ENCODE measurements at places on chromosomes 4 and X.
A peak's percentile ranks its signal among the peaks of the same experiment; 100 is the strongest.

DNA sequence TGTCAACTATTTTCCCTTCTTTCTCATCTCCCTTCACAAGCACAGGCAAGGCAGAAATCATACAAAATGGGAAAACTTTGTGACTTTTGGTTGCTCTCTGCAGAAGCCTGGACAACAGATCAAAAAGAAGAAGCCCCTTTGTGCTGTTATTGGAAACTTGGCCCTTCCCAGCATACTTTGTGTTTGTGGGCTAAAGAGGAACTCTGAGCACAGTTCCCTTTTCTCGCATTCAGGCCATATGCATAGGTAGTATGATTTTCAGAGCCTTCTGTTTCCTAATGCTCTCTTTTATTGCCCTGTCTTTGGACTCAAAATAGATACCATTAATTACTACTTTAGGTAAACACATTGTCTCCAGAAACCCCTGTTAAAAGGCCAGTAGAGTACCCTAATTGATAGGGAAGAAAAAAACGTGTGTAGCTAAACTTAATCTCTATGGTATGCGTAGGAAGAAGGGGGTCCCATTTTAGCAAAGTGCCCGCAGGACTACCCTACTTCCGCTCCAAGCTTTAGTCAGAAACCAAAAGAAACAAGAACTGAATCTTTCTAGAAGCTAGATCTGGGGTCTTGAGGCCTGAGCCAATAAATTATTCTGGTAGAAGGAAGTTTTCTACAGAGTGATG is 26.6 kb downstream of the VSIG4 start:
- DNase-seq: no peak

- peak; percentile 18 for DNase-seq
Measured at GRCh38 chr4:76420762-76421581, at the start of gene CCDC158. Gene CCDC158 (minus strand): TSS chr4:76421141. CDS start chr4:76403207, 17,934 bp downstream.

GRCh38 chrX:138771047-138771446 is 59.5 kb upstream of the FGF13 start:
- DNase-seq: no peak

GRCh38 chr4:113077575-113077974 is 28.1 kb downstream of the ANK2 start:
- no peak for DNase-seq

DNA sequence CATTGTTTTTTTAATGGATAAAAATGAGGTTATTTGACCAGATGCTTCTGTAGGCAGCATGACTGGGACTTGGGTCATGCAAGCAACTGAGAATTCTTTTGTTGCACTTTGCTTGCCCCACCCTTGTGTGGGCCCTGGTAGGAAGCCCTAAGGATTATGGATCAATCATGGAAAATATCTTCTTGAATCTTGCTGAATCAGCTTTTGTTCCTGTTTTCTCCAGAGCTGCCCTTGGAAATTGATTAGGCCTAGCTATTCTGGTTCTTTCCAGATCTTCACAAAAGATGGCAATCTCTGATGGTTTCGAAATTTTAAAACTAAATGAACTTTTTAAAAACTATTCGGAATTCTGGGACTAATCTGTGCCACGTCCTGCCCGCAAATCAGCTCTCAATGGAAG is 58.6 kb downstream of the PRRG1 start:
- no peak for DNase-seq

DNA sequence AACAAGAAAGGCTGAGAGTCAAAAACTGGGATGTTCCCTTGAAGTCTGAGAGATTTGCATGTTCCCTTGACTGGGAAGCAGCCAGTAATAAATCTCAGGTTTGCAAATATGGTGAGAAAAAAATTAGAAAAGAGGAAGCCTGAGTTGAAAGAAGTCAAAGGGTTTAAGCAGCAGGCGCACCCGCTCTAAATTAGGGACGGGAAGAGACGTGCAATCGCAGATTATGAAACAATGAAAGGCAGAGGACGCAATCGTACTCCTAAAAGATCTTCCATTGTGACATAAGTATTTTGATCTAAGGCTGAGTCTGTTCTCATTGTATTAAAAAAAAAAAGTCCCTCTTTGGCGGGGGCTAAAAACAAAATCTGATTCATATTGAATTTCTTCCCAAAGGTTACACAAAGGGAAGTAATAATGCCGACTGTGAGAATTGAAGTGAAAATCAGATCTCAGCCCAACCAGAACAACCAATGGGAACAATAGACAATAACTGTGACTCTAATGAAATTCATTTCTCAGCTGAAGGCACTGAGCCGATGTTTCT is 28.2 kb downstream of the SAT1 start:
- no peak for DNase-seq

- DNase-seq: no peak
Measured at GRCh38 chr4:148901075-148901705, 459.0 kb upstream of the NR3C2 start.

- no peak for DNase-seq
Measured at GRCh38 chr4:101833480-101833879, 43.0 kb downstream of the BANK1 start.

- DNase-seq: no peak
Measured at GRCh38 chr4:114911111-114911510, 202.3 kb downstream of the NDST4 start.

DNA sequence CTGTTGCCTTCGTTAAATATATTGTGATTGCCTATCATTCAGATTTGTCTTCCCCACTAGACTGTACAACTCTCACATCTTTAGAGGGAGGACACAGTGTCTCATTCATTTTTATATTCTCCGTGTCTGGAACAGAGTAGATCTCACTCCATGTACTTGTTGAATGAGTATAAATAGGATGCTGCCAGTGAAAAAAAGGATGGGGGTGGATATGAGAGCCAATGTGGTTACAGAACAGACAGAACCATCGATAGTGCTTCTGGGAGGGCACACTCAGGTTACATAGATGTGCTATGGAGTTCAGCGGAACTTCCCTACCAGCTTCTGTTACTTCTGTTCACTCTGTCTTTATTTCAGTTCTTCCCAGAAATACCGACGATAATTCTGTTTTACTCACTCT is 66.9 kb downstream of the SH2D1A start:
- DNase-seq: no peak

GRCh38 chr4:124028182-124028581 is 631.6 kb downstream of the SPRY1 start:
- no peak for DNase-seq

GRCh38 chr4:175234162-175234561 is 316.0 kb downstream of the ADAM29 start:
- DNase-seq: no peak

GRCh38 chr4:158934996-158935669 is 166.3 kb downstream of the FNIP2 start:
- DNase-seq: no peak

DNA sequence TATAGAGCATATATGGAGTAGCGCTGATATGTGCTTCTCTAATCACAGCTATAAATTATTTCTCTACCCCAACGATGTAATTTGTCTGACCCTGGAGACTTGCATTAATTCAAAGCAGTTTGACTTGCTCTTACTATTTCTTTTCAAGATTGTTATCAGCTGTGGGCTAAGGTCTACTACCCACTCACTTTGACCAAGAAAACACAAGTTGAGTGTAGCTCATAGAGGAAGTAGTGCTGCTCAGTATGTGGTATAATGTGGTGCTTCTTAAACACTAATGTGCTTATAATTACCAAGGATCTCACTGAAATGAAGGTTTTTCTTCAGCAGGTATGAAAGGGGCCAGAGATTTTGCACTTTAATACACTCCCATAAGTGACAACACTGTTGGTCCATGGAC is 70.1 kb downstream of the INPP4B start:
- no peak for DNase-seq

DNA sequence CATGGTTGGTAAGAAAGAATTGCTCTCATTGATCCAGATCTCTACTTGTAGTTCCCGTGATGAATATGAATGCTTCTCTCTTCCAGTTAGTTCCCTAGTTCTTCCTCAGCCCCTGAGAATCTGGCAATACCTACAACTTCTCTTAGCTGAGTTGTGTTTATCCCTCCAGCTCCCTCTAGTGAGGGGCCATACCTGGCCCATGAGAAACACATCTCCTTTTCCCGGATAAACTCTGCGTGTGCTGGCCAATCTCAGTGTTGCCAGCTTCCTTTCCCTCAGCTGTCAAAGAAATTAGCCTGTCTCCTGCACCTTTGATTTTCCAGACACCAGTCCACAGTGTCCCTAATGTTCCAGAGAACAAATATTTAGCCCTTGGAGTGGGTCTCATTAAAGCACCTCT is 5.7 kb downstream of the CBLL2 start:
- no peak for DNase-seq
